ENCODE measurements at places on chromosomes 3 and 15.

DNA sequence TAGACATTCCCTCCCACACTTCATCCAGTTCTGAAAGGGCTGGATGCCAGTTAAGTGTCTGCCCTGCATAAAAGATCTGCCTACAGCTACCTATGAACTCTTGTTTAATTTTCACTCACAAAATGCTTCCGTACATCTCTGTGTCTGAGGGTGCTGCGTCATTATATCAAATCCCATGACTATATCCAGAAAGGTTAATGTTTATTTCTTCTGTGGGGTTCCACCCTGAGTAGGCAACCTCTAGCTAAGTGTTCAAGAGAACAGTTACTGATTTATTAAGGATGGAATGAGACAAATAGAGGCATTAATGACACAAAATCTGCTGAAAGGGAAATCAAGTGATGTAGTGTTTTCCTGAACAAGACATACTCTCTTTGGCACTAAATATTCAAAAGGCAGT is 220.2 kb downstream of the MTHFS start:
- DNase-seq = no peak

DNA sequence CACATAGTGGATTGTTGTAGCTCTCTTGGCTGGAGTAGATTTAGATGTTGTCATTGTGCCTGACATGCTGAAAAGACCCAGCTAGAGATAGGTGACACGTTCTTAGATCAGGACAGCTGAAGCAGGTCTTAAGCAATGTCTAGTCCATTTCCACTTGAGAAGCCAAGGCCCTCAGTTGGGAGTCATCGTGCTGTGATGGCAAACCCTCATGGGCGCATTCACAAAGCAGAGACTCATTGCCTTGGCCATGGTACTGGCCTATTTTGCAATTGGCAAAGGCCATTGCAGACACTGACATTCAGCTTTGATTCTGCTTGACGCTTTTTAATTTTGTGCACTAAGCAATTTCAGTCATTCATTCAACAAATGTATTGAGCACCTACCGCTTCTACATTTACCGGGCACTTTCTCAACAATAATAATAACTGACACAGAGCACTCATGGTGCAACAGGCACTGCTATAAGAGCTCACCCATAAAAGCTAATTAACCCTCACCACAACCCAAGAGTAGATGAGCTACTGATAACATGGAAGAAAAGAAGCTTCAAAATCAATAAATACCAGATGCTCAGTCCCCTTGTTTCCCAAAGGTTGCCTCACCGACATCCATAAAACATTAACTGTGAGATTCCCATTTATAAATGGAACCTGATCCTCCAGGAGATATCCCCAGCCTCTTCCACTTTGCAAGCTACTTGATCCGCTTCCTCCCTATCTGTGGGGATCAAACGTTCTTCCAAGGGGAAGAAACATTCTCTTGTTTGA is 200.1 kb downstream of the TLE3 start:
- no peak for DNase-seq

DNA sequence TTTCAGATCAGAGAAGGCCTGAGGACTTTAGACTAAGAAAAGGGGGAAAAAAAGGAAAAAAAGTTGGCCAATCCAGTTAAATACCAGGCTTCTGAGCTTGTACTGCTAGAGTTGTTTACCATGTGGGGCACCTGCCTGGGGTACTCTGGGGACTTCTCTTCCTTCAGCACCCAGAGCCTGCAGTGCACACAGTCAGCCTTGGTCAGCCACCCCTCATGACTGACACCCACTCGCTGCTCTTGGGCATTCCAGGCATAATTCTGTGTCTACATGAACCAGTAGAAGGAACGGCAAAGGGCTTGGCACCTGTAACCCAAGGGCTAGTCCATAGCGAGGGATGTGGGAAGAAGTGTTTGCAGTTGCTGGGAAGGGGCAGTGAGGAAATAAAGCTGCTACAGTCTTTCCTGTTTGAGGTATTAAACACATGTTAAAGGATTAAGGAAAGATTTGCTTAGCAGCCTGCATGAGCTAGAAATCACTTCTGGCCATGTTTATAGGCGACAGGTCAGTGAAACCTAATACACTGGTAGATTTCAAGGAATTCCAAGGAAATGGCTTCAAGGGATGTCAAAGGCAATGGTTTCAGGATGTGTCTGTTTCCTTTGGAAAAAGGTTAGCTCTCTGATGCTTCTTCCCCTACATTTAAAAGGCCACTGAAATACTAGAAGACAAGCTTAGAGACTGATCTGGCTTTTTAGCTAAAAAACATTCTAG is 232.5 kb downstream of the CHST2 start:
- no peak for DNase-seq

GRCh38 chr3:157436583-157437291 is at the start of gene PTX3:
PTX3 (plus strand) TSS chr3:157436850; CDS start chr3:157436934, 84 bp downstream.
- DNase-seq = peak; percentile 75

DNA sequence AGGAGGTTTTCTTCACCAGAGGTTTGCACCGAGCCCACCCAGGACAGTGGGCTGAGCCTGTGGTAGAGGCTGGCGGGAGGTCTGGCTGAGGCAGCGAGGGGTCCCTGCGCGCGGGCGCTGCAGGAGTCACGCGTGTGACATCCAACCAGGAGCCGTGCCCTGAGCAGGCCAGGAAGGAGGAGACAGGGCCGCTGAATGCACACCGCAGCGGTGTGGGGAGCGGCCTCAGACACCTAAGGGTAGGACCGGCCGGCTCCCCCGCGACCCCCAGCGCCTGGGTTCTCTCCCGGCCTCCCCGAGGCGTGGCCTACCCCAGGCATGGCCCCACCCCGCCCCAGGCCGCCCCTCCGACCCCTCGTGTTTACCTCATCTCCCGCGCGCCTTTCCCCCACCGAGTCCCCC is 412 bp downstream of the SLC41A3 start:
- DNase-seq = peak; percentile 37

GRCh38 chr15:62275831-62276230 is 110.7 kb upstream of the C2CD4B start:
- DNase-seq = no peak

DNA sequence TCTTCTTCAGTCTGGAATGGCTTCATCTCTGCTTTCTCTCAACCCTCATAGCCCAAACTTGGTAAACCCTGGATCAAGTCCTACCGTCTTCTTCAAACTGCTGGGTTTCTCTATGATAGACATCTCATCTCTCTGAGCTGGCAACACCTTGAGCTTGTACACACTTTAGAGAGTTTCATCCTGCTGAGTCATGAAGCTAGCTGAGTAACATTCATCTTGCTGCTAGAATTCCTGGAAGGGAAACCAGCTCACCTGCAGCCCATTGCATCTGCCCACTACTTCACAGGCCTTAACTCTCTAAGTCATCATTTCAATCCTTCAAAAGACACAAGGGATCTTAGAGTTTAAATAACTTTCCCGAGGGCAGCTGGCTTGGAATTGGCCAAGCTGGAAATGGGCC is 175.5 kb upstream of the RORA start:
- no peak for DNase-seq

DNA sequence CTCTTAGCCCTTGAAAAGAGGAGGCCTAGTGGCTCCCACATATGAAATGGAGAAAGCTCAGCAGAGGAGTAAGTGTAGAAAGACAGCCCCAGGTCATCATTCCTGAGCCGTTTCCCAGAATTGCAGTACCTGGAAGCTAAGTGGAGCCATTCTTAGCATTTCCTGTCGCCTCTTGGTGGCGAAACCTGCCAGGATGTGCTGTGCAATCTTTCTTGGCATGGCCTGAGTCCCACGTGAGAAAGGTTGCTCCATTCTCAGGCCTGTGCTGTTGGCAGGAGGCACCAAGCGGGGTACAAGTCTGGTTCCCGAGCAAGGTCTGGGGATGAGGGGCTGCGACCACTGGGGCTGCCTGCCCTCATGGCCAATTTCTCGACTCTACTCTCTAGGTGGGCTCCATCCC is 207.2 kb upstream of the TPM1 start:
- no peak for DNase-seq

GRCh38 chr3:11054739-11055438 is 62.3 kb downstream of the SLC6A1 start:
- no peak for DNase-seq

GRCh38 chr3:167054926-167055325 is 325.2 kb downstream of the ZBBX start:
- no peak for DNase-seq

DNA sequence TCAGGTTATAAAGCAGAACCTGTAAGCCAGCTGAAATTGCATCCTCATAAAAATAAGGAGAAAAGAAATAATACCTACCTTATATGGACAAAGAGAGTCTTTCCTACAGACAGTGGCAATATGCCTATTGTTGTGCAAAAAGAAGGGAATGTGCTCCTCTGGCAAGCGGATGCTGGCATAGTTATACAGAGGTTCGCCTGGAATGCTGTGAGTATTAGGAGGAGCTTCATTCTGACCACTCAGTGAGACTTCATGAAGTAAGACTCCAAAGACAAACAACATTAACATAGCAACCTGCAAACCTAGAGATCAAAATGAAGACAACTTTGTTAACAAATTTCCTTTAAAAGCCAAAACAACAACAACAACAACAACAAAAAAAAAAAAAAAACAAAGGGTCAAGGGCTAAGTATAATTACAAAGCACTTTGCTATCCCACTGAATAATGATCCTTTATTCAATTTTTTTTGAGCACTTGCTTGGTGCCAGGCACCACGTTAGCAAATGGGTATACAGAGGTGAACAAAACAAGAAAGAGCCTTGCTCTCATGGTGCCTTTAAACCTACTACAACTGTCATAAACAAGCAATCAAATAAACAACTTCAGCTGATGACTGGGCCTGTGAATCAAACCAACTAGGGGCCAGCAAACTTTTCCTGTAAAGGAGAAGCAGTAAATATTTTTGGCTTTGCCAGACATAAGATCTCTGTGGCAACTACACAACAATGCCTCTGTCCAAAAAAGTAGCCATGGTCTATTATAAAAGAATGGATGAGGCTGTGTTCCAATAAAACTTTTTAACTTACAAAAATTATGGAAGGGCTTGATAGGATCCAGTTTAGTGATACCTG is 3.7 kb downstream of the EOGT start:
- DNase-seq = peak; percentile 58

DNA sequence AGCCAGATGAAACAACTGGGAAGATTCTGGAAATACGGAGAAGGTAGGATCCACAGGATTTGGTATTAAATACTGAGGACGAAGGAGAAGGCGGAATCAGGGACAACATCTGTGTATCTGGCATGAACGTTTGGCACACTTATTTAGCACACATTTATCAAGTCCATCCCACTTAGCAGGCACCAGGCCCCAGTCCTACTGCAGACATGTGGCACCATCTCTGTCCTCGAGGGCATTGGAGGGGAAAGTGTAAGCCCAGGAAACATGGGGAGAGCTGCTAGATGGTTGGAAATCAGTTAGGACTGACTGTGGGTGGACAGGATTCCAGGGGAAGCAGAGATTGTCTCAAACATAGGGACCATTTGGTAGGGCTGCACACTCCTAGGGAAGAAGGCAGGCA is 29.0 kb upstream of the LCTL start:
- DNase-seq = no peak

GRCh38 chr3:72193771-72194430 is 409.0 kb upstream of the PROK2 start:
- DNase-seq = no peak

DNA sequence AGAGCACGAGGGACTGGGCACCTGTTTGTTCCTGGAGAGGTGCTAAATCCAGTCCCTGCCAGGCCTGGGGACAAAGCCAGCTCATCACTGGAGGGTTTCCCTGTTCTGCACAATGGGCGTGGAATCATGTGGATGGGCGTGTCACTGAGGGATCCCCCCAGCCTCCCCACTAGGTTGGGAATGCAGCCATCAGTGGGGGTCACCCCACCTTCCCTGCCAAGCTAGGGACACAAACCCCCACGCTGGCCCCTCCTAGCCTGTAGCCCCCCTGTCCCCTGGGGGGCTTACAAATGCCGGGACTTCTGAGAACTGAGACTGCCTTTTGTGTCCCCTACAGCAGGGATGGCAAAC is 61.9 kb downstream of the NSMCE3 start:
- DNase-seq = no peak

DNA sequence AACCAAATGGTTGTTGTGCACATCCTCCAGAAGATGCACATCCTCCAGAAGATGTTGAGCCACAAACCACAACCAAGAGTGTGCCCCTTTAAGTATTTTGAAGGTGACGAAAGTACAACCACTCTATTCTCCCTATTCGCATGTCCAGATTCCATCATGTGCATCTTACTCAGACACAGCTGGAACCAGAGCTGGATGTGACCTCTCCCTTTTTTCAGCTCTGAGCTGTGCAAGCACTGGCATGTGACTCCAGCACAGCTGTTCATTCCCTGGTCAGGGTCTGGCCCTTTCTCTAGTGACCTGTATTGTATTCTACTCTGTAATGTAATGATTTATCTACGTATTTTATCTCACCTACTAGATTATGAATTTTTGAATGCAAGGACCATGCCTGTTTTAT is 29.3 kb upstream of the DLG1 start:
- DNase-seq = no peak

DNA sequence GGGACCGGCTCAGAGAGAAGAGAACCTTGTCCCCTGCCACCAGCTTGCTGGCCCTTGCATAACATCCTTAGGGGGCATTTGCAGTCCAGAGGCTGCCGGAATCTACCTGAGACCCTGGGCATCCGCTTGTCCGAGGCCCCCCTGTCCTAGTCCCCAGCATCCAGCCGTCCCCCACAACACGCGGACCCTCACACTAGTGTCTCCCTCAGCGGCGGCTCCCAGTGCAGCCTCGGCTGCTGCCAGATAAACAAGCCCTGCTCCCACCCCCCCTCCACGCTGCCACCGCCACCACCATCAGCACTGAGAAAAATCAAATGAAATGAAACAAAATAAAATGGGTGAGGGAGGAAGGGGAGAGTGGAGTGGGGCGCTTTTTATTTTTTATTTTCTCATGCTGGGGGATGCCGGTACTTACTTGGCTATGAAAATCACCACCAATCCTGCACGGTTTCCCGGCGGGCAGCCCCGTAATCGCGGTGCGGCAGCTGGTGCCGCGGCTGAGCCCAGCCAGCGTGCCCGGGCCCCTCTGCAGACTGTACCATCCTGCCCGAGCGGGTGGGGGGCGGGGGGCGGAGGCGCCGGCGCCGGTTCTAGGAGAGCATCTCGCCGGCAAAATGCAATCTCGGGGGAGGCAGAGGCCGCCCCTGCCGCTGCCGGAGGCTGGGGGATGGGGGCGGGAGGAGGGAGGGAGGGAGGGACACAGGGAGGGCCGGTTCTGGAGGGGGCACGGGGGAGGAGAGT is at the start of gene ATP2B2:
Gene ATP2B2 (minus strand): TSS at position 537 of the 741 bp plus-strand sequence. CDS start 56,043 bp downstream, outside the sequence.
- DNase-seq = no peak

- DNase-seq = no peak
Observed at GRCh38 chr3:82202269-82202668, 440.8 kb upstream of the GBE1 start.

- no peak for DNase-seq
Observed at GRCh38 chr3:71478568-71478967, 105.0 kb downstream of the FOXP1 start.

DNA sequence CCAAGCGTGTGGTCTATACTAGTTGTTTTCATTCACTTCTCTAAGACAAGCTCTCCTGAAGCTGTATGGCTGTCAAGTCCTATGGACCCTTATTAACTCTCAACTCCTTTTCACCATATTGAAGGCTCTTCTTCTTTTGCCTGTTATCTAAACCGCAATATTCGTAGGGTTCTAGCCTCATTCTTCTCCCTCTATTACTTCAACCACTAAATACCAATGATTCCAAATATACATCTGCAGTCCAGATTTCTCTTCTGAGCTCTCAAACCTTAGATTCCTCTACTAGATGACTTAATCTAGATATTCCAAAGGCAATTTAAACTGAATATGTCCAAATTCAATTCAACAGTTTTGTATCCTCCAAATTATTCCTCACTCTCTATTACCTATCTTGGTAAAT is 24.6 kb downstream of the AQR start:
- no peak for DNase-seq

All from SJSA1 (cell line).